ENCODE measurements at places on chromosomes 12 and 14. TPM values are rescaled to one million over a fixed set of nuclear protein-coding genes. Genes with fewer than 3 reads are reported as not detected.

- no peaks in the 10 kb centered on the region for H3K27me3 ChIP-seq
- no peak overlapping the region for H3K4me3 ChIP-seq
Measured at GRCh38 chr12:113003636-113004035, 25.3 kb downstream of the OAS2 start.

DNA sequence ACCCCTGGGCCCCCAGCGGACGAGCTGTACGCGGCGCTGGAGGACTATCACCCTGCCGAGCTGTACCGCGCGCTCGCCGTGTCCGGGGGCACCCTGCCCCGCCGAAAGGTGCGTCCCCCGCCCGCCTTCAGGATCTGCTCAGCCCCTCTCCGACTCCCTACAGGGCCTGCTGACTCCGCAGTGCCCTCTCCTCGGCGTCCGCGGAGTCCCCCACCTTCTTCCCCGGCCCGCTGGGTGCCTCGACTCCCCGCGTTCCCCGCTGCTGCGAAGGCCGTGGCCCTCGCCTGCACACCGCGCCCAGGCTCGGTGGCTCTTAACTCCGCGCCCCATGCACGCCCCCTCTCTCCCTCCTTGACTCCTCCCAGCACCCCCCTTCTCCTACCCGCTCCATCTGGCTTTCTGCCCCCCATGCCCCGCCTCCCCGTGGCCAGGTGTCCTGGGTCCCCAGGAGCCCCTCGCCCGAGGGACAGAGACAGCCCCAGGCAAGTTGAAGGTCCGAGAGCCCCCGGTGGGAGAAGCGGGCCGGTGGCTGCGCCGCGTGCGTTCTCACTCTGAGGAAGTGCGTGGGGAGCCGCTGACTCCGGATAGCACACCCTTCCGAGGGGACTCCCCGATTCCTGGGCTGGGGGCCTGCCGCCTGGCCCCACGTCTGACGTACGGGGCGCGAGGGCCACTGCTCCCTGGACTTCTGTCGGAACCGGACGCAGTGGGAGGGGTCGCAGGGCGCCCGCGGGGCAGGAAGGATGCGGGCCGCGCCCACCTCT lies 594 bp downstream of the TAMALIN start:
- no peaks in the 10 kb centered on the region for H3K36me3 ChIP-seq
- no peak for DNase-seq
- H3K27ac ChIP-seq, result peak overlapping the region; percentile 54

DNA sequence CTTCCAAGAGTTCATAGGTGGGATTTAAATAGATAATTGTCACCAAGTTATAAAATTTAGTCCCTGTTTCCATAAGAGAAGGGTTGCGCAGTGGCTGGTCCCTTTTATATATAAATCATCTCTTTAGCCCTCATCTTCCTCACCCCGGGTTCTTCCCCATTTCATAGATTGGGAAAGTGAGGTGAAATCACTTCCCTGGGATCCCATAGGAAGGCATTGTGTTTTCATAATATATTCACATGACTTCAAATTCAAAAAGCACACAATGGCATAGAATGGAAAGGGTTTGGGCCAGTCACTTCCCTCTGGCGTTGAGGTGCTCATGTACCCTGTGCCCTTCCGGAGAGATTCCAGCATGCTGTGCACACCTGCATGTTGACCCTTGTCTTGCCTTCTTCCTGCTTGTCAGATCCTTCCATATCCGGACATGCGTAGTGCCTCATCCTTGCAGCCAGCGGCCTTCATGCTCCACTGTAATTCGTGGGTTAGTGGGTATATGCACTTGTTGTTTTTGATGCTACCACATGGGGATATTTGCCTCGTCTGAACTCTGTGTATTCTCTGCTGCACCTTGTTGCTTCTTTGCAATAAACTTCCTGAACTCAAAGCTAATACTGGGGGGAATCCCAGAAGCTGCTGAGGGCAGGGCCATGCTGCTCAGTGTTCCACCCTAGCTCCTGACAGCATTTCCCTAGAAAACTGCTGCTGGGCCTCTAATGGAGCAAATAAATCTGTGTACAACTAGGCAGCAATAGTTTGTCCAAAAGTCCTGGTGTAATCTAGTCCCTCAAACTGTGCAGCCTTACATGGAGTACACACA lies 59.6 kb downstream of the ANAPC7 start:
- DNase-seq, result peak; percentile 5
- no peak overlapping the region for H3K27ac ChIP-seq
- H3K4me3 ChIP-seq, result no peak overlapping the region
- peaks cover under 1% of the 10 kb centered on the region for H3K4me1 ChIP-seq
- H3K36me3 ChIP-seq, result peaks cover 100% of the 10 kb centered on the region
- H3K27me3 ChIP-seq, result no peaks in the 10 kb centered on the region

Gene CPSF2
- 6.9 TPM for polyA plus RNA-seq

- H3K4me1 ChIP-seq, result no peaks in the 10 kb centered on the region
- DNase-seq, result no peak
- peaks cover 3% of the 10 kb centered on the region for H3K27me3 ChIP-seq
- no peaks in the 10 kb centered on the region for H3K36me3 ChIP-seq
- H3K27ac ChIP-seq, result no peak overlapping the region
Measured at GRCh38 chr12:130960058-130960457, 6.4 kb downstream of the ADGRD1 start.

DNA sequence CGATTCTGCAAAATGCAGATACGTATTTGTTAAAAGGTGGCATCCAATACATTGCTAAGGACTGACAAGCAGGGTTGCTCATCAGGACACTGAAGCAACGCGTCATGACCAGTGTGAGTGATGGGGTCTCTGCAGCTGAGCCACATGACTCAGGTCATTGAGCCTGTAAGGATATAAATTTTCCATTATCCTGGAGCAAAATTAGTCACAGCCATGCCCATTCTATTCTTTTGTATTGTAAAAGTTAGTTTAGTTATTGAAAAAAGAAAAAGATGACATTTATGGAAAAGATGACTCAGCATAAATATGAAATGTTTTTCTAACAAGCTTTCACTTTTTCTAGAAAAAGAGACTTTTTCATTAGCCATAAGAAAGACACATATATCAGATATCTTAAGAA lies 268.0 kb upstream of the TMEM132C start:
- no peak overlapping the region for H3K4me3 ChIP-seq
- no peaks in the 10 kb centered on the region for H3K27me3 ChIP-seq
- peak; percentile 80 for DNase-seq
- peaks cover 3% of the 10 kb centered on the region for H3K4me1 ChIP-seq
- H3K27ac ChIP-seq, result no peak overlapping the region

GRCh38 chr12:80142640-80143039 lies 43.3 kb downstream of the OTOGL start:
- H3K27me3 ChIP-seq, result no peaks in the 10 kb centered on the region
- no peaks in the 10 kb centered on the region for H3K4me1 ChIP-seq
- H3K4me3 ChIP-seq, result no peak overlapping the region
- H3K27ac ChIP-seq, result no peak overlapping the region

Gene SALL2
- 6.9 TPM for polyA plus RNA-seq

- DNase-seq, result no peak
- H3K27ac ChIP-seq, result no peak overlapping the region
- no peak overlapping the region for H3K4me3 ChIP-seq
- H3K4me1 ChIP-seq, result no peaks in the 10 kb centered on the region
- H3K27me3 ChIP-seq, result no peaks in the 10 kb centered on the region
- H3K36me3 ChIP-seq, result no peaks in the 10 kb centered on the region
Measured at GRCh38 chr12:120283318-120283717, 8.4 kb downstream of the RNU4-2 start.

DNA sequence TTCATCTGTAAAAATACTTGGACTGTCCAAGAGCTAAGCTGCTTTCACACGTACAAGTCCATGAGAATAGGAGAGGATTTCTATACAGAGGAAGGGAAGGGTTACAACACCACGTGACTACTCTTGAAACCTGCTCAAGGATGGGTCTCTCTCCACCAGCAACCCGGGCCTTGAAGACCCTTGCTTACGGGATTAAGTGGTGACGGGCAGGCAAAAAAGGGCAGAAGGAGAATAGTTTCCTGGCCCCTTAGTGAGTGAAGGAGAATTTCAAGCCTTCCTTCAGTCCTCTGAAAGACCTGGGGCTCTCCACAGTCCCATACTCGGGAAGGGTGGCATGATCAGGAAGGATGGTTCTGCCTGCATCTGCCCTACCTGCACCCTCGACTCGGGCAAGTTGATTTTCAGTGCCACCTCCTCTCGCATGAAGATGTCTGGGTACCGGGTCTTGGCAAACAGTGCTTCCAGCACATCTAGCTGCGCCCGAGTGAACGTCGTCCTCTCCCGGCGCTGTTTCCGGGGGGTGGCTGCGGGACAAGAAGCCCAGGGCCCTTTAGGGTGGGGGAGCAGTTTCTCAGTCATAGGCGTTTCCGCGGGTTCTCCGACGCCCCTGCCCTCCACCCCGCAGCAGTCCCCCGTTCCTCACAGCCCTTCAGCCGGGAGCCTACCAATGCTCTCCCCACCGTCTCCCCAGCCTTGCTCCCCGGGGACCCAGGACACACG lies 6.3 kb downstream of the OTX2 start:
- H3K36me3 ChIP-seq, result no peaks in the 10 kb centered on the region
- peaks cover 97% of the 10 kb centered on the region for H3K27me3 ChIP-seq
- no peak overlapping the region for H3K27ac ChIP-seq
- H3K4me1 ChIP-seq, result no peaks in the 10 kb centered on the region

Gene DBX2
- 0.16 TPM for polyA plus RNA-seq

GRCh38 chr12:3263282-3263681 lies 186.1 kb downstream of the TSPAN9 start:
- no peaks in the 10 kb centered on the region for H3K4me1 ChIP-seq
- DNase-seq, result no peak
- H3K4me3 ChIP-seq, result no peak overlapping the region
- no peak overlapping the region for H3K27ac ChIP-seq
- H3K27me3 ChIP-seq, result no peaks in the 10 kb centered on the region

Gene KRT71
- polyA plus RNA-seq, result not detected

GRCh38 chr12:66573605-66574004 lies 105.3 kb downstream of the GRIP1 start:
- H3K27me3 ChIP-seq, result no peaks in the 10 kb centered on the region
- no peaks in the 10 kb centered on the region for H3K4me1 ChIP-seq
- H3K4me3 ChIP-seq, result no peak overlapping the region
- no peak for DNase-seq
- no peak overlapping the region for H3K27ac ChIP-seq

Gene TTC5
- 3.9 TPM for polyA plus RNA-seq

Gene PTPN21
- 3.7 TPM for polyA plus RNA-seq

DNA sequence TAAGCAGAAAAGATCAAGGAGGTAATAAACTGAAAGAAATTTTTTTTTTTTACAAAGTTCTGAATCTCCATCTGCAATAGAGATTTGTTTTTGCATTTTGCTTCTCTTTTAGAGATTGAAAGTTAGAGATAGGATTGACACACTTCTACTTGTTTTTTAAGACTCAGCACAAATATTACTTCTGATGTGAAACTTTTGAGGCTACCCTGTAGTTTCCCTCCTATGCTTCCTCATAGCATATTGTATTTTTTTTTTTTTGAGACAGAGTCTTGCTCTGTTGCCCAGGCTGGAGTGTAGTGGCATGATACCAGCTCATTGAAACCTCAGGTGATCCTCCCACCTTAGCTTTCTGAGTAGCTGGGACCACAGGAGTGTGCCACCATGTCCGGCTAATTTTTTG lies 32.1 kb upstream of the SGPP1 start:
- DNase-seq, result no peak
- H3K4me1 ChIP-seq, result peaks cover 5% of the 10 kb centered on the region
- no peaks in the 10 kb centered on the region for H3K36me3 ChIP-seq
- H3K4me3 ChIP-seq, result peak overlapping the region; percentile 26

GRCh38 chr12:64256166-64256800 lies 34.2 kb upstream of the KICS2 start:
- no peaks in the 10 kb centered on the region for H3K27me3 ChIP-seq
- H3K4me3 ChIP-seq, result no peak overlapping the region
- H3K27ac ChIP-seq, result no peak overlapping the region
- no peaks in the 10 kb centered on the region for H3K36me3 ChIP-seq
- DNase-seq, result no peak

DNA sequence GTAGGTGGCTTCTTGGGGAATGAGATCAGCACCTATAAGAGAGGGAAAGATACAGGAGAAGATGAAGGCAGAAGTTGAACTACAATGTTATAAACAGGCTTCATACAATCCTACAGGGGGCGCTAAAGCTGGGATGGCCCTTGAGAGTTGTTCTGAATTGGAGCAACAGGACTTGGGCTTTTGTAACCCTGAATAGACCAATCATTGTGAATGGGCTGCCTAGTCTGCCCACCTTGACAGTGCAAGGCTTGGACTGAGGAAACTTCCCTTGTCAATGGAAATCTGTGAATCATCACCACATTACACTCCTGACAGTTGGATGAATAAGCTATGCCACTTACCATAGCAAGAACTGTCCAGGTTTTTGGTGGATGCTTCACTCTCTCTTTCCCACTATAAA lies 306.1 kb downstream of the KCNC2 start:
- no peak overlapping the region for H3K4me3 ChIP-seq
- no peaks in the 10 kb centered on the region for H3K27me3 ChIP-seq
- H3K36me3 ChIP-seq, result no peaks in the 10 kb centered on the region
- no peaks in the 10 kb centered on the region for H3K4me1 ChIP-seq
- DNase-seq, result no peak

GRCh38 chr12:46499901-46500300 lies 127.3 kb upstream of the SLC38A2 start:
- no peak overlapping the region for H3K27ac ChIP-seq
- H3K4me3 ChIP-seq, result no peak overlapping the region
- no peaks in the 10 kb centered on the region for H3K27me3 ChIP-seq
- no peak for DNase-seq
- no peaks in the 10 kb centered on the region for H3K4me1 ChIP-seq

Gene MAP3K9
- 2.7 TPM for polyA plus RNA-seq

DNA sequence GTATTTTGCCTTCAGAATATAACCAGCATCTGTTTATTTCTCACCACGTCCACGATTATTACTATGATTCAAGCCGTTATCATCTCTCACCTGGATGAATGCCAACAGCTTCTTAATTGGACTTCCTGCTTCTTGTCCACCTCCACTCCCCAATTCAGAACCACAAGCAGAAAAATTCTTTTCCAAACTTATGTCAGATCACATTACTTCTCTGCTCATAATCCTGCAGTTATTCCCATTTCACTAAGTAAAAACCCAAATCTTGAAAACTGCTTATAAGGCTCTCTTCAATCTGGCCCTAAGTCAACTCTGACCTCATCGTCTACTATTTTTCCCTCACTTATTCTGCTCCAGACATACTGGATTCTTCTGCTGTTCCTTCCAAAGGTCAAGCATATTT lies 2.0 kb downstream of the CRY1 start:
- H3K36me3 ChIP-seq, result no peaks in the 10 kb centered on the region
- no peak for DNase-seq
- peak overlapping the region; percentile 95 for H3K27ac ChIP-seq
- peaks cover 10% of the 10 kb centered on the region for H3K4me1 ChIP-seq
- no peaks in the 10 kb centered on the region for H3K27me3 ChIP-seq
- H3K4me3 ChIP-seq, result no peak overlapping the region

- H3K27me3 ChIP-seq, result no peaks in the 10 kb centered on the region
- H3K4me1 ChIP-seq, result peaks cover 7% of the 10 kb centered on the region
- peak overlapping the region; percentile 59 for H3K4me3 ChIP-seq
- no peak for DNase-seq
- H3K36me3 ChIP-seq, result no peaks in the 10 kb centered on the region
Measured at GRCh38 chr14:64337888-64338615, 43.9 kb upstream of the ESR2 start.

DNA sequence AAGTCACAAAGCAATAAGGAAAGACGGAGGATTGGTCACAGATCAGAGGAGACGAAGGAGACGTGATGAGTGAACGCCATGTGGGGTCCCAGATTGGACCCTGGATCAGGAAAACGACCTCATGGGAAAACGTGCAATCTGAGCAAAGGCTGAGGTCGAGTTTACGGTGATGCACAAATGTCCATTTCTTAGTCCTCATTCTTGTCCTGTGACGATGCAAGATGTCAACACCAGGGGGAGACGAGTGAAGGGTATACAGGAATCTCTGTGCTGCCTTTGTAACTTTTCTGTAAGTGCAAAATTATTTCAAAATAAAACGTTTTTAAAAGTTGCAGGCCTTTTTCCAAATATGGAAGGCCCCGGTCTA lies 329.8 kb downstream of the MED13L start:
- no peaks in the 10 kb centered on the region for H3K27me3 ChIP-seq
- H3K4me1 ChIP-seq, result no peaks in the 10 kb centered on the region
- no peak for DNase-seq
- H3K36me3 ChIP-seq, result no peaks in the 10 kb centered on the region
- no peak overlapping the region for H3K4me3 ChIP-seq

Data from adrenal gland (tissue), 19 donors.